IPS DF 19.7 (cell line): ENCODE measurements at places on chromosomes 11 and 22.

DNA sequence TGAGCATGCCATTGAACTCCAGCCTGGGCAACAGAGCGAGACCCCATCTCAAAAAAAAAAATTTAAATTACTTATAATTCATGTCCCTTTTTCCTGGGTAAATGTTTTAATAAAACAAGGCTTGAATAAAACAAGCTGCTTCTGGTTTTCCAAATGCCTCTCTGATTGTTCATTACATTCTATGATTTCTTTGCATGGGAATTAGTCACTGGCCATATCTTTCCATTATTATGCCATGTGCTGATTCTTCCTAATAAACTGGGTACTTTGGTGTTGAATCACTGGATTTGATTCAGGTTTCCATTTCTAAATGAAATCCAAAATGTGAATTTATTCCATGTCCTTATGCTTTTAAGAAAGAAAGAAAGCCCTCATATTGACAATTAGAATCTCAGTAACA is 42.6 kb downstream of the ZNF215 start:
- DNase-seq = no peak

GRCh38 chr11:47010179-47010578 is 73.6 kb downstream of the CSTPP1 start:
- no peak for DNase-seq

GRCh38 chr22:47632701-47633100 is 870.3 kb downstream of the TBC1D22A start:
- DNase-seq = no peak

DNA sequence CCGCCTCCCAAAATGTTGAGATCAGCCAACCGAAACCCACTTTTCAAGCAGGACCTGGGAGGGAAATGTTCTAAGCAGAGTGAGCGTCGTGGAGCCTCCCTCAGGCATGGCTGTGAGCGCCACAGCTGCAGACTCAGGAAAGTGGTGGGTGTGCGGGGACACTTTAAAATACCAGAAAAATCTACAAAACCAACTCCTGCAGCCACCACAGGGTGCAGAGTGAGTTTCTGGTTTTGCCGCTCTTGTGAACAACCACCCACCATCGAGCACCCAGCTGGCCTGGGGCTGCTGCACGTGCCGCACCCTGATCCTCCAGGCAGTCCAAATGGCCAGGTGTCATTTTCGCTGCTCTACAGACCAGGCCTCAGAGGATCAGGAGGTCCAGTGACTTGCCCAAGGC is 46.9 kb downstream of the CELSR1 start:
- no peak for DNase-seq

GRCh38 chr11:1785749-1786413 is 22.2 kb upstream of the CTSD start:
- no peak for DNase-seq

- DNase-seq = no peak
Measured at GRCh38 chr11:23226331-23227077, 366.2 kb upstream of the CCDC179 start.

DNA sequence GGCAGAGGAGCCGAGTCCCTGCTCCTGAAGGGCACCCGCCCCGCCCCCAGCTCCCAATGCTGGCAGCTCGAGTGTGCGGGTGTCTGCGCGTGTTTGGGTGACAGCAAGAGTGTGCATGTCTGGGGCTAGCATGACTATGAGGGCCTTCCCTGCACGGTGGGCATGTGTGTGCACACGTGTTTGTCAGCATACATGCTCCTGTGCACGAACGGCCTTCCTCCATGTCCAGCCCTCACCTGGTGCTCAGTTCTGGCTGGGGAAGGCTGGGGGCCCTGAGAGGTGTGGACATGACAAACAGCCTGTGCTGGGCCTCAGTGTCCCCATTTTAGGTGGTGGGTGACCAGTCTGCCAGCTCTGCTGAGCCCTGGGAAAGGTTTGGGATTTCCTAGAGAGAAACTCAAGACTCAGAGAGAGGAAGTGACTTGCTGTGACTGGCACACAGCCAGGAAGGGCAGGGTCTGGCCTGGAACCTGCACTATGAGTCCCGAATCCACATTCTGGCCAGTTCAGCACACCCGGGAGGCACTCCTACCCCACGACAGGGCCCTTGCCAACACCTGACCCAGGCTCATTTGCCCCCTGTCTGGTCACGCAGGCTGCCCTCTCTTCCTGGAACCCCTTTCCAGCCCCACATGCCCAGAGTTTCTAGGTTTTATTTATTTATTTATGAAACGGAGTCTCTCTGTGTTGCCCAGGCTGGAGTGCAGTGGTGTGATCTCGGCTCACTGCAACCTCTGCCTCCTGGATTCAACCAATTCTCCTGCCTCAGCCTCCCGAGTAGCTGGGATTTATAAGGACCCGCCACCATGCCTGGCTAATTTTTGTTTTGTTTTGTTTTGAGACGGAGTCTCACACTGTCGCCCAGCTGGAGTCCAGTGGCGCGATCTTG is 3.3 kb upstream of the SHISA8 start:
- no peak for DNase-seq

- DNase-seq = no peak
Measured at GRCh38 chr11:109037856-109038780, 373.2 kb downstream of the DDX10 start.

DNA sequence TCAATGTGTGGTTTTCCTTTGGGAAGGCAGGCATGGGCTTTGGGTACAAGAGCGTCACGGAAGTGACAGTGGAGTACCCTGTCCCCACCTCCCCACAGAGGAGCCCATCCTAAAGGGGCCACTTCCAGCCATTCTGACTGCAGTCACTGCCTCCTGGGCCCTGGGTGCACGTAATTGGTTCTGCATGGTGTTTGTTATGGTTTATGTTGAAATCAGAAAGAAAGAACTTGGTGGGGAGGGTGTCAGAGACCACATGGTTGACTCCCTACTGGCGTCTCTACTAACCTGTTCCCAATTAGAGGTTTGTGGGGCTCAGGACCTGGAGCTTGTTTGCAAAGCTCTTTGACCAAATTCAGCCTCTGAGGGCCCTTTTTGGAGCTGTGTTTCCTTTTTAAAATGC is 40.8 kb downstream of the RIBC2 start:
- no peak for DNase-seq

DNA sequence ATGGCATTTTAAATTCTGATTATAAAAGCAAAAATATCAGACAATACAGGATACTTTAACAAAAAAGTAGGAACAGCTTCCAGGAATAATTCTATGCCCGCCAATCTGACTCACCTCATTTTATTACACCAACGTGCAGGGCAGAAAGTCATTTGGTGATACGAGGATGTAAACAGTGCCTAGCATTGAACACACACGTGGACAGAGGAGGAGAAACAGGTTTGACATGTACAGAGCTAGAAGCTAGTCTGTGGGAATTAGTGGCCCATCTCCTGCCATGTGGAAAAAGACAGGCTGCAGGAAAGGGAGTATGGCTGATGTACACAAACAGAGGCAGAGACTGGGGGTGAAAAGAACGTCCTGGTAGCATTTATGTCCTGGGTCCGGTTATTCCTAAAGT is 9.0 kb upstream of the SPINDOC start:
- no peak for DNase-seq

DNA sequence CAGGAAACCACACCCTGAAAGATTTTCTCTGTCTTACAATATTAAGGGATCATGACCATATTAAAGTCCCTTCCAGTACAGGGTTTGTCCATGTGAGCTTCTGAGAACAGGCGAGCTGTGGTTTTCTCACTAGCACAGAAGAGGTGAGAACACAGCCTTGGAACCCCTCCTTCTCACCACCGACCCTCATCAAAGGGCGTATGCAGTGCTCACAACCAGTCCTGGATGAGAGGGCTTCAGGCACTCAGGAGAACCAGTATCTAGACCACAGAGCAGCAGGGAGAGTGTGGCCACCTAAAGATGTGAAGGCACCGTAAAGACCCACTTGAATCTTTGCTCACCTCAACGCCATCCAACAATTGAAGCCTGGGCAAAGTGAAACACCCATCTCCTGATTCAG is 397.0 kb downstream of the ETS1 start:
- no peak for DNase-seq

DNA sequence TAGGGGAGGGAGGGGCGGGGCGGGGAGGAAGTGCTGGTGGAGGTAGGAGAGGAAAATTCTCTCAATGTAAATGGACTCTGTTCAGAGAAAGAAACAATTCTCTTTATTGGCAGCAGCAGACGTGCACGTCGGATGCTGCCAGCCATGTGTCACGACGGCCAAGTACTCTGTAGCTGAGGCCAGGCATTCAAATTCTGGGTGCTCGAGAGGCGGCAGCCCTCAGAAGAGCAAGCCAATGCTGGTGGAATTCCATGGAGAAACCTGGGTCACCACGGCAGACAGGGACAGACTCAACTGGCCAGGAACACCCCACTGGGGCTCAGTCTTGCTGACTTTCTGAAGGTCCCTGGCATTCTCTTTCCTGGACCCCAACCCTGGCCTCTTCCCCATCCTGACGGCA is 90.8 kb downstream of the ABTB2 start:
- no peak for DNase-seq

DNA sequence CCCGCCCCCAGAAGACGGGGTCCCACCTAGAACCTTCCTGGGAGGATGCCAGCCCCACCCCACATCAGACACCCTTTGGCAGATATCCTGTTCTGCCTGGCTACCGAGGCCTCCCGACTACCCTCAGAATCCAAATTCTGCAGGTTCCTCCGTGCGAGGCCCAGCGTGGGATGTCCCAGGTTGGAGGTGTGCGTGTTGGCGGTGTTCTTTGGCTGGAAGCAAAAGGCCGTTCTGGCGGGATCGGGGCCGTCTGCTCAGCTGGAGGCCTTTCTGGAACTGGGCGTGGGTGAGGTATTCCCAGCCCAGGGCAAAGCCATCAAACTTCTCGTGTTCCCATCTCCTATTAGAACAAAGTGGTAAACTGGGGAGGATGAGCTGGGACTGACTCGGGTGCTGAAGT is 32.6 kb downstream of the NUP50 start:
- no peak for DNase-seq

DNA sequence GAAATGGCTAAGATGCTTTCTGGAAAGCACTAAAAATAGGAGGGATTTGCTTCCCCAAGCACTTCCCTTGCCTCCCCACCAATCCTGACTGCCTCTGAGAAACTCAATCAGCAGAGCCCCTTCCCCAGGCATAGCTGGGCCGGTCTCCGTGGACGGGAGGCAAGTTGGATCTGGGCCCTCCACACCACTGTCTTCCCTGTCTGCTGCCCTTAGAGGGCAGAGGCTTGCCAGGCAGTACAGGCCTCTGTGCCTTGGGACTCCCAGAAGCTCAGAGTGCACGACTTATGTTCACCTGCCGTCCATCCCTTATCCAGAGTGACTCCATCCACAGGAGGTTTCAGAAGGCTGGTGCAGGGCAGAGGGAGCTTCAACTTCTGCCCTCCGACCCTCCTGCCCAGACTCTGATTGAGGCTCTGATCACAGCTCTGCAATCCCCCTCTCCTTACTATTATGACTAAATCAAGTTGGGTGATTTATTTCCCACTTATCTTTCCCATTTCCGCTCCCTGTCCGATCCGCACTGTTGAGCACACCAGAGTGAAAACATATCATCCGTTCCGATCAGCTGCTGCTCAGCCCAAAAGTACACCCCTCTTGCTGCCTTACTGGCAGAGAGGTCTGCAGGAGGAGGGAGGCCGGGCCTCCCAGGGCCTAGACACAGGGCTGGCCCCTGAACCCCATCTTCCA is 71.8 kb downstream of the DSCAML1 start:
- DNase-seq = no peak

GRCh38 chr11:8739309-8739793 is 56.8 kb downstream of the RPL27A start:
- no peak for DNase-seq

- DNase-seq = no peak
Measured at GRCh38 chr22:32686354-32686753, 115.2 kb upstream of the TIMP3 start.

DNA sequence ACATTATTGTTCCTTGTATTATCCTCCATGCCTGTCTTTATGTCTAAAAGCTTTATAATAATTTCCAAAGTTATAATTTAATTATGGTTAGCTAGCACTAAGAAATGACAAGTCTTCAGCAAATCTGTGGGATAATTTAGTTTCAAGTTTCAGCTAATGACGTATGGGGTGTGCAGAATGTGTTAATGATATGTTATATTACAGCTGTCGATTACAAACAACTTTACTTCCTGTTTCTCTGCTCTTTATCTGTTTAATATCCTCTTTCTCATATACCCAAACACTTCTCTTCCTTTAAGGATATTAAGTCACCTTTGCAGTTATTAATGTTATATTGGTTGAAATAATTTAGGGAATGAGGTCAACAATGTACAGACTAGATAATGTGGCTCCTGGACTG is 161.8 kb downstream of the CASP12 start:
- no peak for DNase-seq

DNA sequence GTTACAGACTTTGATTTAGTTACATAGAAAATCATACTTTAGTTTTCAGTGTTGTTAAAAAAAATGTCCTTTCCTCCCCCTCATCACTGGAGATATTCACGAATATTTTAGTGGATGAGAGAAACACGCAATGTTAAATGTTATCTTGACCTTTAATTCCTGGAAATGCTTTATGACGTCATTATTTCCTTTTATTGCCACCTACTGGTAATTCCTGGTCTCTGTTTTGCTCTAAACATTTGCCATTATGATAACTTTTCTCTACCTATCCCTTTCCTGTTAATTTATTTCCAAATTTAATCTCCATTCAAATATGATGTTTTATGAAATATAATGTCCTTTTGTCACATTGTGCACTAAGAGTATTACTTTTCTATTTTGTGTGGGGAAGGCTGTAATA is 770.6 kb downstream of the FAM181B start:
- DNase-seq = no peak

- no peak for DNase-seq
Measured at GRCh38 chr11:87560352-87560751, 522.6 kb downstream of the TMEM135 start.

DNA sequence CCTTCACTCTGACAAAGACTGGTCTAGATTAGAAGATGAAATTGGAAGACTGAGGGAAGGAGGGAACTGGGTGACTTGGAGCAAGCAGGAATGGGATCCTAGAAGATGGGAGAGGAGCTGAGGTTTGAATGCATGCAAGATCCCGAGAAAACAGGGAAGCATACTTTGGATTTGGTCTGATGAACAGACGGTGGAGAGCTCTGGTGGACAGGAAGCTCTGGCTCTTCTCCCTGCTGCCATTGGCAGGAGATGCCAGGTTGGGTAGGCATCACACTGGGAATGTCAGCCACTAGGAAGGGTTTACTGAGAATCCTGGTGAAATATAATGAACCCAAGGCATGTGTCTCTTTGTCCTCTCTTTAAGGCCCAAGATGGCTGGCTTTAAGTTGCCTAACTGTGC is 16.5 kb downstream of the NAV2 start:
- DNase-seq = no peak

- DNase-seq = no peak
Measured at GRCh38 chr11:30573951-30574350, 12.2 kb downstream of the MPPED2 start.

DNA sequence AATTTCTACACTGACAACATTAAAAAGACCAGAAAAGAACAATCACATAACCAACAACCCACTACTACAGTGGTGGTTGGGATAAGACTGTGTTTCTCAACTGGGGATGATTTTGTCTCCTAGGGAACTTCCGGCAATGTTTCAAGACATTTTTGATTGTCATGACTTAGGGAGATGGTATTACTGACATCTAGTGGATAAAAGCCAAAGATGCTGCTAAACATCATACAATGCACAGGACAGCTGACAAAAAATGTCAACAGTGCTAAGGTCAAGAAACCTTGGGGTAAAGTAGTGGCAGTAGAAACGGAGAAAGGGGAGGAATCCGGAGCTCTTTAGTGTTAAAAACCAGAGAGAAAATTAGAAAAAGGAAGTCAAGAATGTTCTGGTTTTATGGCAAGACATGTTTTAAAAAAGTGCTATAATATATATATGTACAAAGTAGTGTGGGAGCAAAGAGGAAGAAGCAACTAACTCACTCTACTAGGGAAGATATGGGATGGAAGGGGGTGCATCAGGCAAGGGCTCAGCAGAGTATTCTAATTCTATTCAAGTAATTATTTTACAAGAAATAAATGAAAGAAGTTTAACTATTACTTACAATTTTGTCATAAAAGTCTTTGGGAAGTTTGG is 37.2 kb downstream of the CKAP5 start:
- no peak for DNase-seq
